Keratinocyte (primary cell): ENCODE measurements at places on chromosomes 7 and 10. TPM values are rescaled to one million over a fixed set of nuclear protein-coding genes. Genes with fewer than 3 reads are reported as not detected.

The MOGAT3 gene
- polyA plus RNA-seq: not detected in 3 replicates

The VSTM4 gene
- not detected in 3 replicates for polyA plus RNA-seq

The SUGCT gene
- polyA plus RNA-seq: 69.5 to 134 TPM (median 126 TPM) in 3 replicates

The TCAF2 gene
- polyA plus RNA-seq: 0.61 to 1.6 TPM (median 1.2 TPM) in 3 replicates

The CYP3A7 gene
- polyA plus RNA-seq: not detected in 3 replicates

The GJD4 gene
- polyA plus RNA-seq: not detected in 3 replicates
